ENCODE measurements at places on chromosomes 3 and 15.
A peak's percentile ranks its signal among the peaks of the same experiment; 100 is the strongest.

DNA sequence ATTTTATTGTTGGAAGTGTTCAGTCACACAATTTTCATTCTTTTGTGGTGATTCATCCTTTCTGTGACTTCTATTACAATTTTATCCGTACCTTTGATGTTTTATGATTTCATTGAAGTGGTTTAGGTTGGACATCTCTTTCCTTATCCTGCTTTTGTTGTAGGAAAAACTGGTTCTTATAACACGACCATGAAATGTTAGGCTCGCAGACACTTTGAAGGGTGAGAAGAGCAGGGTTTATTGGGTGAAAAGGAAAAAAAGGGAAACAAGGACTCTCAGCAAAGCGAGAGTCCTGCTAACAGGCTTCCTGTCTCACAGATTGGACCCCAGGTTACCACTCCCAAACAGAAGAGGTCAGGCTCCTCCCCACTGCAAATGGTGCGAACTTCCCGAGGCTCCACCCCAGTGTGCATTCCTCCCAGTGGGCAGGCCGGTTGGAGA, 257.4 kb downstream of the STXBP5L start:
- no peak for DNase-seq

GRCh38 chr15:49199666-49200065, 29.6 kb downstream of the GALK2 start:
- no peak for DNase-seq

DNA sequence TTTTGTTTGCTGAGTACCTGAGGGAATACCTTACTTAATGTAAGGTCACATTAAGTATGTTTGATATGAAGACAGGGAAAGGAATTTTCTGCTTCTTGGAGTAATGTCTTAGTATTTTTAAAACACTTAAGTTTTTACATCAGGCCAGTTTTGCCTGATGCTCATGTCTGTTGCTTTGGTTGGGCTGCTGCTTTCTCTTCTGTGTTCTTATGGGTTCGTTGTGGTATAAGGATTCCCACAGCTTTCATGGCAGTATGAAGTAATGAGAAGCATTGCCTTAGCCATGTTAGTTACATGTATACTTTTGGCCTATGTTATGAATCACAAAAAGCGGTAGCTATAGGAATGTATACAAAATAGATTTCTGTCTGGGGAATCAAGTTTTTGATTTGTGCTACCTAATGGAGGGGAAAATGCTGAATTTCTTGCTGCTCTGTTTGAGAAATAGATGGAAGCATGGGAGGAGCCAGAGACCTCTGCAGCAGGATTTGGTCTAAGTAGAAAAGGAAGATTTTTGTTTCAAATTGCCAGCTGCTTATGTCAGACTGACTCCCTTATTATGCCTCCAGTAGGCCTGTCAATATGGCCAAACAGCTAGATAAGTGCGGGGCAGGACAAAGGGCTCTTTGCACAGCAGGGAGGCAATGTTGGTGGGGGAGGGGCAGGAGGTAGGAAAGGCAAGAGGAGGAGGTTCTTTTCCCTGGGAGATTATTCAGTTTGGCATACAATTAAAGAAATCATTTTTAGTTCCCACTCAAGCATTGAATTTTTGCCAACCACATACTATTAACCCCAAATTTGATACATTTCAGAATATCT, 5.2 kb downstream of the SETD5 start:
- no peak for DNase-seq

- no peak for DNase-seq
These were observed 982.8 kb upstream of the ROBO1 start for GRCh38 chr3:80750637-80751036.

- DNase-seq: no peak
These were observed 135.2 kb upstream of the SLC6A11 start for GRCh38 chr3:10680796-10681195.

GRCh38 chr3:125068265-125068664, 12.5 kb upstream of the HEG1 start:
- no peak for DNase-seq

DNA sequence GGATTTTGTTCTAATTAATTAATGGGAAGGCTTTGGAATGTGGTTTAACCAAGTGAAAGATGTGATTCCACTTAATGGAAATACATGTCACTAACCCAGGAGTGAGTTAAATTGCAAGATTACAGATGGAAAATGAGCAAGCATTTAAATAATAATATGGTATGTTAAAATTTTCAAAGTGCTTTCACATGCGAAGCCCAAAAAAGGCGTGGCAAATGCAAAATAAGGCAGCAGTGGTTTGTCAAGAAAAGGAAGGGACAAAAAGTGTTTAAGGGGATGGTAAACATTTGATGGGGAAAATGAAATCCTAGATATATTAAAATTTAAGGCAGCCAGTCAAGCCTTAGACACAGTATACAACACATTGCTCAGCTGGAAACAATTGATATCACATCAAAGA, 2.9 kb downstream of the TICRR start:
- no peak for DNase-seq

GRCh38 chr3:2765002-2765579, 345.1 kb downstream of the IL5RA start:
- peak; percentile 79 for DNase-seq

- DNase-seq: no peak
These were observed 45.0 kb upstream of the WWTR1 start for GRCh38 chr3:149702691-149703441.

DNA sequence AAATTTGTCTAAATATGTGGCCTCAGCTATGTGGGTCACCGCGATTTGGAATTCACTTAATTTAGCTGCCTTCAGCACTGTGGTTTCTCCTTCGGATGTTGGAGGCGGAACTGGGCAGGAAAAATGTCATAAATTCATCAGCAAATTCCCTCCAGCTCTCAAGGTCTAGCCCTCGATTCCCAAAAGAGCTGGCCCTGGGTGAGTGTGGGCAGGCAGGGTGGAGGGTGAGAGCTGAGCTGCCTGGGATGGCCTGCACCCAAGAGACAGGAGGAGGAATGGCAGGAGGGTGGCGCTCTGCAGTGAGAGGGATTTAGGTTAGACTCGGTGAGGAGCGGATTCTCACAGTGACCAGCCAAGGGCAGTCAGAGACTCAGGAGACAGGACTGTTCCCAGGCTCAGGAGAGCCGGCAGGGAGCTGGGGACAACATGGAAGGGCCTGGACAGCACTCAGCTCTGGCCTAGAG, 57.1 kb downstream of the FEM1B start:
- no peak for DNase-seq

DNA sequence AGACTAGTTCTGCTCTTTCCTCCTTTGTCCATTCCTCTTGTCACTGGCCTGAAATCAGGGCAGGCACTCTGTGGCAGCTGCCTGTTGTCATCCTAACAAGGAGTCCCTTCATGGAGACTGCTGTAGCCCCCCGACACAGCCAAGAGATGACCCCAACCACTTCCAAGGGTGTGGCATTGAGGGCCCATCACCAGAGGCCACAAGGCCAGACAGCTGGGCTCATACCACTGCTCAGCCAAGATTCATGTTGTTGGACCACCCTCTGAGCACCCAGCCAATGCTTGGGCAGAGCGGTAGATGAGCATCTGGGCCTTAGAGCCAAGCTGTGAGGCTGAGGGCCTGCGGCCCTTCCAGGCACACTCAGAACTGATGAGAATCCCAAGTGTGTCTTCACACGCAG, 85.4 kb downstream of the EPHB1 start:
- no peak for DNase-seq

DNA sequence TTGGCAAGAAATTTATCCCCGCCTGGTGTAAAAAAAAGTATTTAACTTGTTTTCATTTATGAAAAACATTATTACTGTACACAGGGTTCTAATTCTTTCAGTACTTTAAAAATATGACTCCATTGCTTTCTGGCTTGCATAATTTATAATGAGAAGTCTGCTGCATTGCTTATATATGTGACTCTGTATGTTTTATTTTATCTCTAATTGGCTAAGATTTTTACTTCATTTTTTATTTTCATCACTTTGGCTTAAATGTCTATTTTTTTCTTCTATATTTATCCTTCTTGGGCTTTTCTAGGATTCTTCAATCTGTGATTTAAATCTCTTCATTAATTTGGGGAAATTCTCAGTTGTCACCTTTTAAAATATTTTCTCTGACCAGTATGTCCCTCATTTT, 636.6 kb upstream of the NR2F2 start:
- DNase-seq: no peak

DNA sequence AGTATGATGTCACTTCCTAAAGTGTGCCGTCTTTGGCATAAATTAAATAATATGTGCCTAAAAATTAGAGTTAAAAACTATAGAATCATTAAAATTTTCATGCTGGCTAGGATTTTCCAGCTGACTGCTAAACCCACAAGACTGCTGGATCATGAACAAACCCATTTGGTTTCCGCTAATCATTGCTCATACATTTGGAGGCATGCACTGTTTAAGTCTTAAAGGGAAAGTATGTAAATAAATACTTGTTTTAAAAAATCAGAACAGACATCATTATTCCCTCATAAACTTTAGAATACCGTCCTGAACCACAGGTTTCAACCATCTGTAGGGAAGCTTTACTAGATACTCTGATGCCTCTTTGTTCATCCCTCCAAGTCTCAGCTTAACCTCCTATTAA, 26.5 kb downstream of the ATP6V1A start:
- DNase-seq: no peak

DNA sequence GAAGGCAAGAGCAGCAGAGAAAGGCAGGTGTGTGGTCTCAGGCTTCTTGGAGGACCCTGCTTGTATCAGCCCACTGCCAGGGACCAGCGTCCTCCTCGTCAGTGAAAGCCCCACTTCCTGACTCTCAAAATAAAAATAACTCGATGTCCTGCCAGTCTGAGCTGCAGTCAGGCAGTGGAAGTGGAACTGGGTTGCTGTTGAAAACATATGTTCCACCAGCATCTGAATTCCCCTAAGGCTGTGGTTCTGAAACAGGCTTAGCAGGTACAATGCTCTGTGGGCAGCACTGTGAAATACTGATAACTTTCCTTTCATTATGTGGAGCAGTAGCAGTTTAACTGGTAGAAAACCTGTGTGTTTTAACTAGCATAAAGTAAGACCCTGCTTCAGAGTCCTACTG, 121.6 kb upstream of the EIF1B start:
- DNase-seq: no peak

Measured in Karpas-422 (cell line).